Stimulated activated CD8-positive, alpha-beta memory T cell treated with anti-CD3 and anti-CD28 coated beads, Interleukin-15, amount 100 ng/mL, for 4 hours (primary cell): ENCODE measurements at places on chromosomes 7 and 10.

GRCh38 chr7:135602304-135602703, 44.6 kb downstream of the NUP205 start:
- no peak for DNase-seq

- DNase-seq, result no peak
These were observed 225.8 kb downstream of the PARD3 start for GRCh38 chr10:34589275-34589674.

DNA sequence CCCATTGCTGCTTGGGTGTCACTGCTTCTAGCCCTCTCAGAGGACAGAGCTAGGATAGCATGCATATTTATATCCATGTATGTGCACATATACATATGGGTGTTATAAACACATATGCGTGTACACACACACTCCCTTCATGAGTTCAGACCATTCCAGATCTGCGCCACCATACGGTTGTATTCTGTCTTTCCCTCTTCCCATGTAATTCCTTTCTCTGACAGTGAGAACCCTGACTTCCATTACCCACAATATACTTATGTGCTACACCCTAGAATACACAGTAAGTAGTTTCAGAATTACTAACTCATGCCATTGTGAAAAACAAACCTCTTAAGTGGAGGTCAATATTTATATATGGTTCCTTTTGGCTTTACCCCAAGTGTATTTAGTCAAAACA, 116.6 kb upstream of the SAMD8 start:
- DNase-seq, result no peak

DNA sequence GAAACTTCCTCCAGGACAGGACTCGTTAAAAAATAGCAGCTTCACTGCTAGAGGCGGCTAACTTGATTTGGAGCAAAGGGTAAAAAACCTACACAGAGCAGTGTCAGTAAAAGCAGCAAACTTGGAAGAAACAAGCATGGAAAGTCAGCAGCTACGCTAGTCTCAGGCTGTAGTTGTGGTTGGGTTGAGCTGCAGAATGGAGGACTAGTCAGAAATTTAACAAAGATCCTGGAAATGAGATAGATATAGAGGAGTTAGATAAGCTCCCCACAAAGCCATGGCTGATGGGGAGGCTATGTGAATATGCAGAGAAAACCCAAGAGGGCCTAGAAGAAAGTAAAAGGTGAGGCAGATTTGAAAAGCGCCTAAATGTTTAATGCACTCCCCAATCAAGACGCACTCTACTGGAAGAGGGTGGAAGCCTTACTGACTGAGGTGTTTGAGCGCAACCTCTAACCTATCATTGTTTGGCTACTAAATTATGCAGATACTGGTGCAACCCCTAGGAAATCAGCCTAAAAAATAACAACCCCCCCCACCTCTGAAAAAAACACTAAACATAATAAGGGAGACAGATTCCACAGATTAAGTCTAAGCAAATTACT, 99.7 kb upstream of the TMEM168 start:
- no peak for DNase-seq

DNA sequence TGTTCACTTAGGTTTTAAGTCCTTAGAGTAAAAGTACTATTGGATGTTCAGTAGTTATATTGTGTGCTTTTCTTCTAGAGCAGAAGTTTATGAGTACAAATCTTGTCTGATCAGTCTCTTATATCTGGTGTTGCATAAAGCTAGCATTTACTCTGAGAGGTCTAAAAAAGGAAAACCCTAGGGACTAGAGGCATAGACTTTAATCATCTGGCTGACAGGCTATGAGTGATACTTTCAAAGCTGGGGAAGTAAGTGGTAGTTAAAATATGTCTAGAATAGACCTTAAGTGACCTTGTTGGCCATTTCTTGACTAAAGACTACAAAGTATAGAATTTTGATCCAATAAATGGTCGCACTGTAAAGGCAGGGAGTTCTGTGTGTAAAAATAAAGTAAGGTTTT, 32.9 kb upstream of the PHYHIPL start:
- no peak for DNase-seq

- no peak for DNase-seq
These were observed 287.0 kb downstream of the TCF7L2 start for GRCh38 chr10:113236998-113237397.
